Endothelial cell of coronary artery (primary cell): ENCODE measurements at places on chromosomes 3 and 15. TPM values are rescaled to one million over a fixed set of nuclear protein-coding genes. Genes with fewer than 3 reads are reported as not detected.

SLC15A2 gene
- 0.09 and 0.75 TPM in 2 replicates for total RNA-seq

LRRC31 gene
- not detected in 2 replicates for total RNA-seq

ENTPD3 gene
- not detected in 2 replicates for total RNA-seq

GOLGA8S gene
- total RNA-seq: under 0.01 and 0.09 TPM in 2 replicates

PLIN1 gene
- 0.09 and 0.18 TPM in 2 replicates for total RNA-seq

HMG20A gene
- total RNA-seq: 35.3 and 39.5 TPM in 2 replicates

FSIP1 gene
- 0.63 and 0.75 TPM in 2 replicates for total RNA-seq

ADPRH gene
- 2.5 and 4.1 TPM in 2 replicates for total RNA-seq

OR5K2 gene
- not detected in 2 replicates for total RNA-seq

KCNAB1 gene
- total RNA-seq: 0.63 and 3.6 TPM in 2 replicates

IL16 gene
- total RNA-seq: 0.19 and 0.27 TPM in 2 replicates

NOX5 gene
- under 0.01 TPM in 1 of 2 replicates, not detected in the other for total RNA-seq

CCDC33 gene
- total RNA-seq: not detected in 2 replicates

STAB1 gene
- total RNA-seq: 218 and 278 TPM in 2 replicates

GHRL gene
- total RNA-seq: 0.09 TPM in 1 of 2 replicates, not detected in the other

TKT gene
- 256 and 448 TPM in 2 replicates for total RNA-seq

HYAL3 gene
- 6.2 and 6.8 TPM in 2 replicates for total RNA-seq

GOLGA8G gene
- total RNA-seq: not detected in 2 replicates

UBE2E2 gene
- 26.6 and 43.3 TPM in 2 replicates for total RNA-seq

PRR20G gene
- not detected in 2 replicates for total RNA-seq
